ENCODE measurements at places on chromosomes 13 and 19.

DNA sequence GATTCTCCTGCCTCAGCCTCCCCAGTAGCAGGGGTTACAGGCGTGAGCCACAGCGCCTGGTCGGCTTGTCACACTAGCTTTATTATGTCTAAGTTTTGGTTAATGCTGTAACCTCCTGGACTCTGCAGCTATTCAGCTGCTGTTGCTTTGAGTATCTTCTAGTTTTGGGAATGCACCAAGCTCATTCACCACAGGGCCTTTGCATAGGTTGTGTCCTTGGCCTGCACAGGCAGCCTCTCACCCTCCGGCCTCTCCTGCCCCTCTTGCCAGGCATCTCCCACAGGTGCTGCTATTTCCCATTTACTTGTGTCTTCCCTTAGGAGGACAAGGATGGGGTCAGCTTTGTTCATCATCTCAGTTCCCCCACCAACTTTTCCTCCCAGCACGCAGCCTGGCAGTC is 2.4 kb upstream of the CCDC9 start:
- DNase-seq: no peak

GRCh38 chr13:73901324-73902068 is 232.7 kb downstream of the KLF12 start:
- DNase-seq: no peak

GRCh38 chr13:66415444-66415843 is 814.7 kb downstream of the PCDH9 start:
- no peak for DNase-seq

DNA sequence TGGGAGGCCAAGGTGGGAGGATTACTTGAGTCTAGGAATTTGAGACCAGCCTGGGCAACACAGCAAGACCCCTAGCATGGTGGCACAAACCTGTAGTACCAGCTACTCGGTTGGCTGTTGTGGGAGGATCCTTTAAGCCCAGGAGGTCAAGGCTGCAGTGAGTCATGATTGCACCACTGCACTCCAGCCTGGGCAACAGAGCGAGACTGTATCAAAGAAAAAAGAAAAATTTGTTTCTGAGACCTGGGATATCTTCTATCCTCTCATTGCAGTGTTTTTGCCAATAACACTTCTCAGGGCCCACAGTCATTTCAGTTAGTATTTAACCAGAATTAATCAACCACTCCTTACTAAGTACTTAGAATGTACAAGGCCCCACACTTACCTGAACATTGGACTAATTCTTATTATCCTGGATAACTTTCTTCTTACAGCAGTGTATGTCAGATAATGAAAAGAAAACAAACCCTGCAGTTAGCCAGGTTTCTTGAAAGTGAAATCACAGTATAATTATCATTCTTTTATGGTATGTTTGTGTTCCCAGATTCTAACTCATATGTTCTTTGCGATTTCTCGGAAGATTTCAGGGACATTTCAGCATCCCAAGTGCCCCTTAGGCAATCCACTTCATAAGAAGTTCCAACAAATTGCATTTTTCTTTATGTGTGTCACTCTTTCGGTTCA is 75.6 kb upstream of the KLF5 start:
- DNase-seq: peak; percentile 2

Data from Calu3 (cell line).